ENCODE measurements at places on chromosomes 5 and 9. TPM values are rescaled to one million over a fixed set of nuclear protein-coding genes. Genes with fewer than 3 reads are reported as not detected.
A peak's percentile ranks its signal among the peaks of the same experiment; 100 is the strongest.

The TRIP13 gene
- 19.4 TPM for total RNA-seq

The WWC1 gene
- 0.63 TPM for total RNA-seq

The LOX gene
- 52.9 TPM for total RNA-seq

The GABRP gene
- total RNA-seq: 1.1 TPM

The ARSI gene
- total RNA-seq: not detected

The LCN6 gene
- not detected for total RNA-seq

The ZFP2 gene
- total RNA-seq: 0.39 TPM

The NR5A1 gene
- not detected for total RNA-seq

The CARTPT gene
- total RNA-seq: not detected

DNA sequence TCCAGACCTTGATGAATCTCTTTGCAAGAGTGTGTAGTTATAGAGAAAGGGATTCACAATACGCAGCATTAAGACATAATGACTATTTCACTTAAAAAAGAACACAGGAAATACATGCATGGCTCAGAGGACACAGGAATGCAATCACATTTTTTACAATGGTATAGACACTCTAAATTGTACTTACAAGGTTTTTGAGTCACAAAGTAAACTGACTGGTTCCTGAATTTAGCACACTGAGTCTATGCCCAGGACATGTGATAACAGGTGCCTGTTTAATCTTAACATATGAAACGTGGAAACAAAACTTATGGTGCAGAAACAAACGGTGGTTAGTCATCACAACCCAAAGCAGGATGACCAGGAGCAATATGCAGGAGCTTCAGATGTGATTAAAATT lies 6.7 kb downstream of the EPB41L4A start:
- peak; percentile 36 for DNase-seq

DNA sequence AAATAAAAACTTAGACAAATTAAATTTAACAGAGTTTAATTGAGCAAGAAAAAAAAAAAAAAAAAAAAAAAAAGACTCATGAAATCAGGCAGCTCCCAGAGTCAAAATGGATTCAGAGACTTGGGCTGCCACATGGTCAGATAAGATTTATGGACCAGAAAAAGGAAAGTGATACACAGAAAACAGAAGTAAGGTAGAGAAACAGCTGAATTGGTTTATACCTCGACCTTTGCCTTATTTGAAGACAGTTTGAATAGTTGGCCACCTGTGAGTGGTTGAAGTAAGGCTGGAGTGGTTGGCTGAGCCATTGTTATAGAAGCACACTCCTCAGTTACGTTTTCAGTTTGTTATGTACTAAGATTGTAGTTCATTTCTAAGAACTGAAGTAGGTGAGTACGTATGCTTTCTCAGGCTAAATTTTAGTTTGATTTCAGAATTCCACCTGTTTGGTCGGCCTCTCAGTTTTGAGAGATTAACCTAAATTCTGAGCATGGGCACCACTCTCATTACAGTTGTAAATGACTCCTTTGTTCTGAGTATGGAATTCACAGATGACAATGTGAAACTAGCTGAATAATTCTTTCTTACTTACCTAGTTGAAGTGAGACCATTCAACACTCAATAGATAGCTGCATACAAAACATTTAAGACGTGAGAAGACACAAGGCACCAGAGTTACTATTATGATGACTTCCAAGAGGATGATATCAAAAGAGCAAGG lies 149.0 kb downstream of the AOPEP start:
- no peak for DNase-seq

DNA sequence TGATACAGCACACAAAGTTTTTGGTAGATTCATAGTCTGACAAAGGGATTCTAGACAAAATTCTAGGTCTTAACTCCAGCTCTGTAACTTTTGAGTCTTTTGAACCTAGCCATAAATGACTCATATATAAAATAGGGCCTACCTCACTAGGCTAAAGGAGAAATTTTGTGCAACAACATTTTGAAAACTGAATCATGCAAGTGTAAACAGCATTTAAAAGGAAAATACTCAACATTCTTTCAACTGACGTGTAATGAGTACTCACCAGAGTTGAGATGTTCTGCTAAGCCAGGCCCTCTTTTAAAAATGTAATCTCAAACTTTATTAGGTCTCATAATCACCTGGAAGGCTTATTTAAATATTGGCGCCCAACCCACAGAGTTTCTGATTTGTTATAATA lies 113.2 kb downstream of the STK32A start:
- DNase-seq: no peak

DNA sequence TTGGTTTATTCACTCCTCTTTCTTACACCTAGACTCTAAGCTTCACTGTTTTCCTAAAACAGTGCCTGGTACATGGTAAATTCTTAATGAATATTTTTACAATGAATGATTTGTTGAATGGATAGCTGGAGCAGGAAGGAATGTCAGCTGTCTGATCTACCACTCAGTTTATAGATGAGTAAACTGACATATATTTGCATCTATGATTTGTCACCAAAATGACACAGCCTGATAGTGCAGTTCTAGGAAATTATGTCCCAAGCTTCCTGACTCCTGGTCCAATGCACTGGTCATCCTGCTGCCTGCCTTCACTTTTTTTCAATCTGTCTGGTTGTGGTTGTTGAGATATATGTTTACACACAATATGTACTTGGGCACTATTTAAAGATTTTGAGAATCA lies 651.7 kb upstream of the WWC1 start:
- no peak for DNase-seq

DNA sequence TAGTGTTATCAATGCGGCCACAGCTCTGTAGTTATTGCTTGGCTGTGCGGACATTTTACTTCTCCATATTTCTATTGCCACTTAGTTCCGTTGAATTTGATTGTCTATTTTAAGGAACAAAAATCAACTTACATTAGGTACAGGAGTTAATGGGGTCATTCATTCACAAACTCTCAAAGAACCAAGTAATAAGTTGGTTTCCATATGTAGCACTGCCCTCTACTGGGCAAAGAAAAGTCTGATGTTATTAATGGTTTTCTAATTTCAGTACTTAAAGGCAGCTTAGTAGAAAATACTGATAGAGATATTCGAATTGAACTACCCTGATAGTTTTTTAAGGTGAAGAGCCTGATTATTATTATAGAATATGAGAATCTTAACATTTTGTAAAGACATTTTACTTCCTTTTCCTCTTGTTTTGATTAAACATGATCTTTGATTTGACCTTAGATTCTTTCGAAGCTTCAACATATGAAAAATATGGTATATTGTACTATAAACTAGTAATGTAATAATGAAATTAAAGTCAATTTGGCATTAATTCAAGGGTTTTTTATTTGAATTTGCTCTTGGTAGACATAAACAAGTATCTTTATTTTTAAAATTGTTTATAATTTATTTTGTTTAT lies 119.5 kb upstream of the CTNND2 start:
- peak; percentile 49 for DNase-seq

DNA sequence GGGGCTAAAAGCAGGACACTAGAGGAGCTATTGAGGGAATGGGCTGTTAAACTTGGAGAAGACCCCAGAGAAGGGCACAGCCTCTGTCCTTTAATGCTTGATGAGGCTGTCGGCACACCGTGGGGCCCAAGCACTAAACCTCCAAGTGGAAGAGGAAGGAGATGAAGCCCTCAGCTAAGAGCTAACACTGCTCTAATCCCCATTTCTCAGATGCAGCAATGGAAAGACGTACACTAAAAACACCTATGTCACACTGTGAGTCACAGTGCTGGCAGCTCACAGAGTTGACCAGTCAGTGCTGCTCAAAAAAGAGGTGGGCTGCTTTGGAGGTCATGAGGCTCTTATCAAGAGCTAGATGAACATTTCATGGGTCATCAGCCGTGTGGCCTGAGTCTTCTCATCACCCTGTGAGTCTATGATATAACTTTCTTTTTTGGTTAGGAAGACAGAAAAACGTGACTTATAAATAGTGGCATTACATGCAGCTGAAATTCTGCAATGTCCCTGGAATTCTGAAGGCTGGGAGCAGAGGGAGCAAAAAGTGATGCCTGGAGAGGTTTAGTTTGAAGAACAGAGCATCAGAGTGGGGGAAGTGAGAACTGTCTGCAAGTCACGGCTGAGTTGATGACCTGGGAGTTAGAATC lies 21.5 kb downstream of the TNFSF8 start:
- DNase-seq: no peak

DNA sequence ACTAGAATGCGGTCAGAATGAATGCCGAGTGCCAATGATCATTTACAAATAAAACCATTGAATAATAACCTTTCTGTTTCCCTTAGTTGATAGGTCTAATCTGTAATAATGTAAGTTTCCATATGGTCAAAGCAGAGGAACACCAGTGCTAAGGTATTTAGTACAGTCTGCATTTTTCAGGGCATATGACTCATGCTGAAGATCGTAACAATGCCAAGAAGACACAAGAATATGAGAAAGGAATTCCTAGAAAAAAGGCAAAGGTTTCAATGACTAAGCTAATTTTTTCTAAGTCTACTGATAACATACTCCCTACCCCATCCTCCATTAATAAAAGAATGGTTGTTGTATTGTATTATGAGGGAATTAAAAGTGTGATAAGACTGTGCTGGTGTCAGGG lies 2.8 kb downstream of the OR1L8 start:
- no peak for DNase-seq

- no peak for DNase-seq
These were observed 121.1 kb downstream of the FBXL7 start for GRCh38 chr5:15621094-15621493.

DNA sequence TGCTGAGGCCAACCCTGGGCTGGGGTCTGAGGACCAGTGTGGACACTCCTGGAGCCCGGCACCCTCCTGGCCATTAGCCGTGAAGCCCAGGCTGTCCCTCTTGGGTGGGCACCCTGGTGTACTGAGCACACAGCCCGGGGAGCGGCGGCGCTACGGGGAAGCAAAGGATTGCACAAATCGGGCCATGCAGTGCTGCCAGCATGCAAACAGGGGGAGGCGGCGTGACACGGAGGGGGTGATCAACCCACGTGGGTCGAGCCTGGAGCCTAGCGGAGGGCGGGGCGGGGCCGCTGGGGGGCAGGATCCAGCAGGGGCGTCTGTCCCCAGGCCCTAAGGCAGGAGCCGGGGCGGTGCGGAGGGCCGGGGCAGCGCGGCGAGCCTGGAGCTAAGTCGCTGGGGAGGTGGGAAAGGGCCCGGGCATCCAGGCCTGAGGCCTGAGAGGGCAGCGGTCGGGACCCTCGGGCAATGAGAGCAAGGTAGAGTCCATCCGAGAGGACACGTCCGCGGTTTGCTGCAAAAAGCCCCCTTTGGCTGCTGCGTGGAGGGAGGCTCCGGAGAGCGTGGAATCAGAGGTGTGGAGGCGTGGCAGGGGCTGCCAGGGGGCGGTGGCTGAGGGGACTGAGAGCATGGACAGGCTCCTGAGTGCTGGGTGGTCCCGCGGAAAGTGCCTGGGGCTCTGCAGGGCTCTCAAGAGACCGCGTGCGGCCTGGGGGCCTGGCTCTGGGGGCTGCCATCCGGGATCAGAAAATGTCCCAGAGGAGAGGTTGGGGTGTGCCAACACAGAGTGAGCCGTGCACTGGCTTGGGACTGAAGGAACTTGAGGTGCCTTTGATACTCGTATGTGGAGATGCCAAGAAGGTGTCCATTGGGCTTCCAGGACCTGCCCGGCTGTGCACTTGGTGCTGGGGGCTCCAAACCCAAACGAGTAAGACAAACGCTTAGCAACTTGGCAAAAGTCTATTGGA lies 94.2 kb downstream of the BARX1 start:
- no peak for DNase-seq

DNA sequence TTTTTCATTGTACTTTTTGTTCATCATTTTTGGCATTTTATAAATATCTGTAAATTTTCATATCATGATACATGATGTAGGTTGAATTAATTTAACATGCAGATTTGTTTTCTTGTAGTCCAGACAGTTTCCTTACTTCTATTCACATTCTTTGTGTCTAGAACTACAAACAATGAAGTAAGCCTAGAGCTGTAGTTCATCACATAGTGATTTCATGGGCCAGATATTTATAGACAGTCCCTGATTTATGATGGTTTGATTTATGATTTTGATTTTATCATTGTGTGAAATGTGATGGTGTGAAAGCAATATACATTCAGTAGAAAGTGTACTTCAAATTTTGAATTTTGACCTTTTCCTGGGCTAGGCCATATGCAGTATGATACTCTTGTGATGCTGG lies 139.0 kb downstream of the ARHGEF28 start:
- no peak for DNase-seq

- no peak for DNase-seq
These were observed 53.2 kb upstream of the HMHB1 start for GRCh38 chr5:143758750-143759149.

- DNase-seq: no peak
These were observed 39.3 kb downstream of the B4GALT1 start for GRCh38 chr9:33127881-33128280.

DNA sequence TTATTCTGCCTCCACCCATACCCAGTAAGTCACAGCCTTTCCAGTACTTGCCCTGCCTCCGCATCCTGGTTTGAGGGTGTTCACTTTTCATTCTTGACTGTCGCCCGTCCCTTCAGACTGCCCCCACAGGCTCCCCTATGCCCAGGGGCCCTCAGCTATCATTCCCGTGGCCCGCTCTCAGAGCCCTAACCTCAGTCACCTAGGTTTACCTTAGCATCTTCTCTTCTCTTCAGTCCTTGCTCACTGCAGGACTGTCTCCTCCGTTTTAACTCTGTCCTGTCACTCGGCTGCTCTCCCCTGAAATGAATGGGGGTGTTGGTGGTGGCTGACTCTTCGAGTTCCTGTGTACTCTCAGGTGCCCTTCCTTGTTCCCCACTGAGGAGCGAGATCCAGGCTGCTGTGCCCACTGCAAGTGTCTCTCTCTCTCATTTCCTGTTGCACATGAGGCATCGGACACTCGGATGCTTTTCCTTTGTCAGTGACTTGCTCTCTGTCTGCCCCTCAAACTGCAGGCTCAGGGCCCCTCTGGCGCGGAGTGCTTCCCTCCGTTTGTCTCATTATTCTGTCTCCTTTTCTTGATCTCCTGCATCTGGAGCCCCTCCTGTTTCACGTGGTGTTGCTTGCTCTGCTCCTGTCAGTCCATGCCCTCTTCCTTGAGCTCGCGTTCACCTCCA lies 89.8 kb downstream of the CACNA1B start:
- no peak for DNase-seq

GRCh38 chr5:43608406-43608805 lies 5.4 kb downstream of the NNT start:
- DNase-seq: peak; percentile 59

GRCh38 chr9:135344523-135344901 lies 135.1 kb upstream of the PPP1R26 start:
- DNase-seq: no peak

DNA sequence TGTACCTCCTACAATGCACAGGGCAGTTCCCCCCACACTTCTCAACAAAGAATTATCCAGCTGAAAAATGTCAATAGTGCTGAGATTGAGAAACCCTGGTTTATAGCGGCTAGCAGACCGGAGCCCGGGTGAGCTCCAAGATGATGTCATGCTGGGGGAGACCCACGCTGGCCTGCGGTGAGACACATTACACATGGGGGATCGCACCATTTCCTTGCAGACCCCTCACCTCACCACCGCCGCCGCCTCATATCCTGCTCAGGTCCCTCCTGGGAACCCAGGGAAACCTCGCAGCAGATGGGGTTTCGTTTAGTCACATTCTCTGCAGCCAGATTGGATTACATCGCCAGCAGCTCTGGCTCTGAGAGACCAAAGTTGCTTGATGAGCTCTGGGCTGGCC lies 14.7 kb upstream of the TNC start:
- no peak for DNase-seq

GRCh38 chr9:27386571-27387091 lies 89.7 kb upstream of the EQTN start:
- peak; percentile 20 for DNase-seq
